ENCODE measurements at places on chromosomes 7 and 10.

GRCh38 chr7:110373859-110374258 is 717.1 kb upstream of the LRRN3 start:
- no peak for DNase-seq

GRCh38 chr10:110207011-110207804 is at the start of gene MXI1:
TSS of gene MXI1 (plus strand) at chr10:110207605. CDS start at chr10:110207809, 204 bp downstream.
- DNase-seq, result peak; percentile 87

GRCh38 chr7:112135815-112136214 is 70.4 kb downstream of the DOCK4 start:
- no peak for DNase-seq

- no peak for DNase-seq
Measured at GRCh38 chr7:121306565-121306964, 22.2 kb upstream of the WNT16 start.

DNA sequence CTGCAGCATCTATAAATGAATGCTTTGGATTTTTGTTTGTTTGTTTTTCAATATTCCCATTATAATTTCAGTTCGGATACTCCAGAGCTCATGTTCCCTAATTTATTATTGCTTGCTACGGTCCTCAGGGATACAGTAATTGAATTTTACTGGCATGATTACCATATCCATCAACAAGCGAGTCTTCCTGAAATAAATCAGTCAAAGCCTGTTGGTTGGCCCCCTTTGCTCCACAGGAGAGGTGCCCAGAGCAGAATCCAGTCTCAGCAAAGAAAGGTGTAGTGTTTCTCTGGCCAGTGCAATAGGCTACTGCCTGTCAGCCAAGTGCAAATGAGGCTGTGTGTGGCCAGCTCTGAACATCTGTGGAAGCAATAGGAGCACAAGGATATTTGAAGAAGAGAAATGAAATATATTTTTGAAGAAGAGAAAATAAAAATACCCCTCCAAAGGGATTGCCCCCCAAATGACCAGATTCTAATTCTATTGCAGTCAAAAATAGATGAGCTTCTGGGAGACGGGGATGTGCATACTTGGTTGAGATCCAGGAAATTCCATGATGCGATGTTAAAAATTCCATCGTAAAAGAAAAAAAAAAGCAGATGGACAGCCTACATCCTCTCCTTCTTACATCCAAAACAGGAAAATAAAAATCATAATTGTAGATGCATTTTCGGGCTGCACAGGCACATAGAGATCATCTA is 18.1 kb downstream of the TRIL start:
- no peak for DNase-seq

- no peak for DNase-seq
Measured at GRCh38 chr10:121509112-121509511, 89.1 kb downstream of the FGFR2 start.

- peak; percentile 62 for DNase-seq
Measured at GRCh38 chr10:49606981-49607535, 3.1 kb upstream of the SLC18A3 start.

DNA sequence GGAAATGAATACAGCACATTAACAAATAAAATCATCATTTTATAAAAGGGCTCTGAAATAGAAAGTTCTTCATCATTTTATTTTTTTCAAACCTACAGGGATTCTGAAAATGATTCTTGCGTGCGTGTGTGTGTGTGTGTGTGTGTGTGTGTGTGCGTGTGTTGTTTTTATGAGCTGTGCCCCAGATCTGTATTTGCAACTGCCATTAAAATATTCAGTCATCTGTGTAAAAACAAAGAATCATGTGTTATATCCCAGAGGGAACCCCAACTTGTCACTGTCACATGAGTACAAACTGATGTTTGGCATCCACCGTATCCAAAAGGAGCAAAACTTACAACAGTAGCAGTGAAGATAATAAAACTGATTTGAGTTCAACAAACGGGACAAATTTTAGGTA is 635.4 kb upstream of the PFKP start:
- DNase-seq, result no peak

GRCh38 chr10:32511599-32511998 is 65.7 kb downstream of the CCDC7 start:
- DNase-seq, result no peak

GRCh38 chr7:141218941-141219340 is 145.1 kb downstream of the TMEM178B start:
- DNase-seq, result no peak

GRCh38 chr7:13834328-13834761 is 155.1 kb downstream of the ETV1 start:
- no peak for DNase-seq

DNA sequence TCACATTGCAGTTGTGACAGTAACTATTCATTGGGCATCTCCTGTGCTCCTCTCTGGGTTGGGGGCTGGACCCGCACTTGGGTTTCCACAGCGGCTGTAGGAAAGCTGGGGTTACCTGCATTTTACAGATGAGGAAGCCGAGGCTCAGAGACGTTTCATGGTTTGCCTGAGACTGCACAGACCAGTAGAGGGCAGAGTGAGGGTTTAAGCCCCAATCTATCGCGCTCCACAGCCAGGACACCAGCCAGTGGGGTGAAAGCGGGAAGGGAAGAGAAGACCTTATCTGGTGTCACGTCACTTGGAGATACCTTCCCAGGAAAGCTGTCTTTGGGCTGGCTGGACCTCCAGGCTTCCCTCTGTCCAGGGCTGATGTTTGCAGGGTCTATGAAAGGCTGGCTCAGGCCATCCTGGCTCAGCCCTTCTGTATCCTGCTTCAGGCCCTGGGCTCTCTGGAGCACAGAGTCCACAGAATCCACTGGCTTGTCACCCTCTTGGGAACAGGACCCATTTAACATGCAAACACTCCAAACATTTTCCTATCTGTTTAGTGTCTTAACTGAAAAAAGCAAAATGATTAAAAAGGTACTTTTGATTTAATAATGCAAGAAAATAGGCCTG is 167.7 kb downstream of the EMX2 start:
- peak; percentile 2 for DNase-seq

- peak; percentile 5 for DNase-seq
Measured at GRCh38 chr10:17023386-17024298, 106.0 kb downstream of the CUBN start.

GRCh38 chr10:72079356-72079755 is 9.0 kb downstream of the SPOCK2 start:
- peak; percentile 79 for DNase-seq

GRCh38 chr7:151875942-151876898 is 695 bp downstream of the PRKAG2 start:
- no peak for DNase-seq

DNA sequence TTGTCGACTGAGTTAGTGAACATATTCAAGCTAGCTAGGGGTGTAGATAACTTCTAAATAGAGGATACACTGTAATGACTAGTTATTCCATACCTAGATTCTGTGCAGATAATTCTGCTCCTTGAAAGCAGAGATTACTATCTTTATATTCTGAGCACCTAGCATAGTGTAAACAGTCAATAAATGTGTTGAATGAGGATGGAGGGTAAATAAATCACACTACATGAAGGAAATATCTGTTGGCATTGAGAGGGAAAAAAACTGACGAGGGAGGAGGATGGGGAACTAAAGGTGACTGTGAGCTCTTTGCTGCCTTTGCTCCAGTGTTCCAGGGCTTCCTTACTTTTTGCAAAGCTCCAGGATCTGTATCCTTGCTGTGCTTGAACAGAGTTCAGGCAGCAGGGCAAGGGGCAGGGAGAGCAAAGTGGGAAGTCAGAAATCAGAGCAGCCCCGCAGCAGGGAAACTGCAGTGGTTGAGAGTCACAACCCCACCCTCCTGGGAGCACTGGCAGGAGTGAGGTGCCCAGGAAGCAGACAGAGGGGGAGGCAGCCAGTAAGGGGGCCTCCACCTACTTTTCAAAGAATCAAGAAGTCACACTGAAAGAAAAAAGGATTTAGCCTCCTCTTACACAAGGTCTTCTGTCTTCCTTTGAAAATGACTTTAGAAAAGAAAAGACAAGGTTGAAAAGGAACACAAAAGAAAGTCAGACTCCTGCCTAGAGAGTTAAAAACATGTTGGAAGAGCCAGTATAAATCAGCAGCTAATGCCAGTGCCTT is 71.8 kb upstream of the LRRN3 start:
- DNase-seq, result no peak

GRCh38 chr10:84599254-84599653 is 270.9 kb downstream of the CCSER2 start:
- DNase-seq, result no peak

DNA sequence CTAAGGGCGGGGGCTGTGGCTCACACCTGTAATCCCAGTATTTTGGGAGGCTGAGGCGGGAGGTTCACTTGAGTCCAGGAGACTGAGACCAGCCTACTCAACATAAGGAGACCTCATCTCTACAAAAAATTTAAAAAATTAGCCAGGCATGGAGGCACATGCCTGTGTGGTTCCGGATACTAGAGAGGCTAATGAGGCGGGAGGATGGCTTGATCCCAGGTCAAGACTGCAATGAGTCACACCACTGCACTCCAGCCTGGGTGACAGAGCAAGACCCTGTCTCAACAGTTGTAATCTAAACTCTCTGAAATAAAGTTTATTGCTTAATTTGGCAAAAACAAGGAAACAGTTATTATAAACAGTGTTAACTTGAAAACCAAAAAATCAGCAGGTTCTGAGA is 123.3 kb downstream of the USP6NL start:
- DNase-seq, result no peak

DNA sequence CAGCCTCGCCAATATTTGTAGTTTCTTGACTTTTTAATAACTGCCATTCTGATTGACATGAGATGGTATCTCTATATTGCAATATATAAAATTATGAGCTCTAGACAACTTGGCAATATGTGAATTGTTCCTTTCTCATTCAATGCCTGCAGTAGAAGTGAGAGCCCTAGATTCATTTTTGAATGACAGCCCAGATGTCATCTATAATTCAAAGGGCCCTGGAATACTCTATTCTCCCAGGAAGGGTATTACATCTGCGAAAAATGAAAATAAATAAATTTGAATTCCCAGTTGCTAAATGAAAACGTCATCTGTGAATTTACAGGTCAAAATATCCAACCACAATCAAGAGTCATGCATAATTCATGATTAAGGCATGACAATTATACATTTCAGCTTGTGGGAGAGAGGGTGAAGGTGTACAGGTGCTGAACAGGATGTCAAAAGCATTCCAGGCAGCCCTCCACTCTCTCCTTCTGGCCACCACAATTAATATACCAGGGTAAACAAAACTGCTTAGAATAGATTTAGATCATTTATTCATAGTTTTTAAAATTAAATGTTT is 1147.3 kb downstream of the XPNPEP1 start:
- no peak for DNase-seq

DNA sequence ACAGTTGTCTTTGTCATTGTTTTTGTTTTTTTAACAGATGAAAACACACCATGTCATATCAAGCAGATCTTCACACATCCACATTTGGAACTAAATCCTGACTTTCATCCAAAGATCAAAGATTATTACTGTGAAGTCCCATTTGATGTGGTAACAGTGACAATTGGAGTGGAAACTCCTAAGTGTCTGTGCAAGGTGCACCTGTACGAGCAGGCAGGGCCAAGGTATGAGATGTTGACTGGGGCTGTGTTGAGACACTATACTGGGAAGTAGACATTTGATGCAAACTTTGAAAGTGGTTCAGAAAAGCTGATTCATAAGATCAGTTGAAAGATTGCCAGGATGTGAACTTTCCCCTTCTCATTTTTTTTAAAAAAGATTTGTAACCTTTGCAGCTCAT is 152.3 kb downstream of the CPED1 start:
- DNase-seq, result peak; percentile 41

DNA sequence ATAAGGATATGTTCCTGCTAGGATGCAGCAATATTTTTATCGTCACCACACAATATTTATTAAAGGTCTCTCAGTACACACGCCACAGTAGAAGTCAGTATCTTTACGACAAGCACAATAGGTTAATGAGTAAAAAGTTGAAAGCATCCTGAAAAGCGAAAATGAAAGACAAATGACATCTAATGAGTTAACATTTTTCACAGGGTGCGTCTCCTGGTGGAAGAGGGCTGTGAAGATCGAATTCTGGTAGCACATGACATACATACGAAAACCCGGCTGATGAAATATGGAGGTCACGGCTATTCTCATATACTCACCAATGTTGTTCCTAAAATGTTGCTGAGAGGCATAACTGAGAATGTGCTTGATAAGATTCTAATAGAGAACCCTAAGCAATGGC is 10.8 kb downstream of the C1QL3 start:
- no peak for DNase-seq

DNA sequence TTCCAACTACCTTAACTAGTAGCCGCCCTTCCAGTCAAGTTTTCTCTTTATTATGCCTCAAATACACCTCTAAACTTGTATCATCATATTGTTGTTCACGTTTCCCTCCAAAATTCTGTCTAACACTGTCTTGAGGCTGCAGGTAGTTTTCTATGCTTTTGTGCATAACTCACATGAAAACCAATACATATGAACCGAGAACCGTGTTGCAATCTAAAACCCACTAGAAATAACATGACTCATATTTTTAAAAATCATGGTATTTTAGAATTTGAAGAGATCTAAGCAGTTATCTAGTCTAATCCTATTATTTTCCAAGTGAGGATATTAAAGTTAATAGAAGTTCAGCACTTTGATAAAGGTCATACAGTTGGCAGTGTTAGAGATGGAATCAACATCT is 18.2 kb downstream of the LIPF start:
- DNase-seq, result no peak

GRCh38 chr7:39952803-39953202 is 2.7 kb downstream of the CDK13 start:
- DNase-seq, result no peak

GRCh38 chr10:53135897-53136253 is 363.3 kb upstream of the MBL2 start:
- DNase-seq, result no peak

- no peak for DNase-seq
Measured at GRCh38 chr10:49612513-49613164, 1.2 kb upstream of the CHAT start.

DNA sequence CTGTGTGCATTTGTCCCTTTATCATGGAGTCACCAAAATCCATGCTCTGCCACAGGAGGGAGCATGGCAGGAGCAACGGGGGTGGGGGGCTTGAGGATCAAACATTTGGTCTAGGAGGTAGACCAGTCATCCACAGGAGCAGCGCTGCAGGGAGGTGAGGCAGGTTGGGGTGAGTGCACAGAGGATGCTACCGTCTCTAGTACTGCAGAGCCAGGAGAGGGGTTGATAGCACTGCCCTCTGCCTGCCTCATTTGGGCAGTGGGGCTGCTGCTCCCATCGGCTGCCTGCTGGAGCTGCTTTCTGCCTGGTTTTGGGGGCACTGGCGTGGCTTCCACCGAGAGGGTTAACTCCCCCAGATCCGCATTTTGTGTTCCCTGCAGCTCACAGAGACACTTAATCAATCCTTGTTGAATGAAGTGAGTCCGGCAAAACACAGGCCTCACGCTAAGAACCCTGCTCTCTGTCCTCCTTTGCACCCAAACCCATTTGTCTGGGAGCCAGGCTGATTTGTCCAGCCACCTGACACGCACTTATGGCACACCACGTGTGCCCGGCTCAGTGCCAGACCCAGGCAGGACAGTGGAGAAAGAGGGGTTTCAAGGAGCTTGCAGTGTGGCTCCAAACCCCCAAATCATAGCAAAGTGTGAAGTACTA is 527.1 kb upstream of the FOXK1 start:
- DNase-seq, result no peak

- DNase-seq, result no peak
Measured at GRCh38 chr10:92567952-92568600, 5.8 kb downstream of the IDE start.

All from OCI-LY7 (cell line).